Heart left ventricle (tissue), 16 donors: ENCODE measurements at places on chromosomes 3 and 15. TPM values are rescaled to one million over a fixed set of nuclear protein-coding genes. Genes with fewer than 3 reads are reported as not detected.

GRCh38 chr3:120049881-120050539, 44.2 kb downstream of the GSK3B start:
- no peak for DNase-seq

DNA sequence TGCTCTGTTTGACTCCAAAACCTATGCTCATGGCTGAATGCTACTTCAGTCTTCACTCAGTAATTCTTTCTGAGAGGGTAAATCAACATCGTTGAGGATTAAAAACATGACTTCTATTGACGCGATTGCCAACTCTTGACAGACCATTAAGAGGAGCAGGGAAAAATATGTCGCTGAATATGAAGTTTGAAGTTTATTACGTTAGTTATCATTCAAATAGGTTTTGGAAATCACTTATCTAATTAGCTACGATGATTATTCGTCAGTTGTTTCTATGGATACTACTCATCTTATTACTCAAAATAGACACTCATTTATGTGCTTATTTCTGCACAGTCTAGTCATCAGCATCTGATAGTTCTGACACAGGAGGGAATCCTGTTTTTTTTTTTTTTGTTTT, 279.2 kb upstream of the TBL1XR1 start:
- no peak for DNase-seq

Gene DMXL2
- 21.0 TPM for total RNA-seq

Gene SPESP1
- total RNA-seq = 11.0 TPM

DNA sequence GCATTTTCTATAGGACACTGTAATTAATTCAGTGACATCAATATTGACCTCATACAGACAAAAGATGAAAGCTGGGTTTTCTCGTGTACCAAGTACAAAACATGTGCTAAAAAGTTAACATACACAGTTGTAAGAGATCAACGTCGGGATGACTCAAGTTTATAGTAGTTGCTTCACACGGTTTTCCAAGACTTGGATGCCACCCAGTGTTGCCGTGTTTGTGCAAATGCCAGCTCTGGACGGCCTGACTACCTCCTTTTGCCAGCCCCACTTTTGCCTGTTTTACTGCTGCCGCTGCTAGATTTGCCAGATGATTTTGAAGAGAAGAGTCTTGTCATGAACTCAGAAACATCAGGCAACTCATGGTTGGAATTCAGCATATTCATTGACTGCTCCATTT, 17.6 kb downstream of the EMC7 start:
- DNase-seq = no peak

GRCh38 chr3:57151021-57151449, 14.1 kb downstream of the IL17RD start:
- no peak for DNase-seq

Gene TMF1
- total RNA-seq = 20.1 TPM

DNA sequence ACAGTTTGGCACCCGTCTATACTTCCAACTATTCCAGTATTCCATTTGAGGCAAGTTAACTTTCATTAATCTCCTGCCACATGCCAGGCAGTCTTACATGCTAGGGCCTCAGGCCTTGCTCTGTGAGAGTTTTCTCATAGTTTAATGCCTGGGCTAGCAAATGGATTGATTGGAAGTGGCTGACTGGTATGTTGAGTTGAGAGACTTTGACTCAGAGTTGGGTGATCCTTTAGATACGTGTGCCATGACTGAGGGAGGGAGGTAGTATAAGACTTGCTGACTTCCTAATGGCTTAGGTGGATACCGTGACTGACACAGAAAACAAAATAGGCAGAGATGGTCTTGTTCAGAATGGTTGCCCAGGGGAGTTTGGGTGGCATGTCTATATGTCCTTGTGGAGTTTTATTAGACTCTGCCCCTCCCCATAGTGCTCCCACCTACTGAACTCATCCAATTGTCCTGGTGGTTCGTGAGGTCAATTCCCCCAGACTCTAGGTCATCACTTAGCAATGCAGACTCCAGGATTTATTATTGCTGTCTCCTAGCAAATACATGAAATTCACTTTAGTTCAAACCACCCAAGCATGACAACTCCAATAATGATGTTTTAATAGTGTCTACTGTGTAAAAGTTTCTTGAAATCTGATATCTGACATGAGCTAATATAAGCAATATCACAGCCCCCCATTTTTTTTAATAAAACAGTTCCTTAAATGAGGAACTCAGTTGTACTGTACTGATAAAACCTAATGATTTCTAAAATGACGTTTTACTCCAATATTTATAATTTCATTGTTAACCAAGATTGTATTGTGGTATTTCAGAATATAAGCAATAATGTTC, 413.9 kb upstream of the MDFIC2 start:
- DNase-seq = no peak

Gene GABRB3
- 0.50 TPM for total RNA-seq

- no peak for DNase-seq
Measured at GRCh38 chr3:128071771-128072453, 19.7 kb downstream of the SEC61A1 start.

Gene THRB
- total RNA-seq = 28.5 TPM

DNA sequence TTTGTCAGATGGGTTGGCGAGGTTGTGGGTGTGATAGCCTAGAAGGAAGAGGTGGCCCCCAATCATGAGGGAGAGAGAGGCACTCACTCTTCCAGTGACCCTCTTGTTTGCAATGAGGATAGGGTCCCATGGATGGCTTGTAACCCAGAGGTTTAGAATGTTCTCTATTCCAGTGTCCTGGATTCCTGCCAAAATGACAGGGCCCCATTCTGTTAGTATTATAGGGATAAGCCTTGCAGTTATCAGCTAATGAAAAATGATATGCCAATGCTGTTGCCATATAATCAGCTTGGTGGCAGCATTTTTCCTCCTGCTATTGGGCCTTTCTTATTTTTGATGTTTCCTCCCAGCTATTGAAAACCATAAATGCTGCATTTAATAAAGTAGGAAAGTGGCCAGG, 23.3 kb upstream of the SENP7 start:
- no peak for DNase-seq

DNA sequence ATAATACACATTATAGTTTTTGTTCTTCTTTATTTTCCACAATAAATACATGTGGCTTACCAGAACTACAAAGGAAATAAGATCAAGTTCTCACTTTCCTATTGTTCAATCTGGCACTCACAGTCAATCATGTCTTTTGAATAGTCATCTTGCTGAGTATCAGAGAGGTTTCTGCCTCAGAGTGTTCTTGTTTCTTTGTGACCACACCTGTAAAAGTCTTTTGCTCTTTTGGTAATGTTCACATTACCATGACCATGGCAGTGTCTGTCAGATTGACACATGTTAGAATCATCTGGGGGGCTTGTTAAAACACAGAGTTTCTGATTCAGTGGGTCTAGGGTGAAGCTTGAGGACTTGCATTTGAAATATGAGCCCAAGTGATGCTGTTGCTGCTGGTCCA, 135.0 kb downstream of the SATB1 start:
- no peak for DNase-seq

Gene ARL8B
- total RNA-seq = 76.4 TPM

DNA sequence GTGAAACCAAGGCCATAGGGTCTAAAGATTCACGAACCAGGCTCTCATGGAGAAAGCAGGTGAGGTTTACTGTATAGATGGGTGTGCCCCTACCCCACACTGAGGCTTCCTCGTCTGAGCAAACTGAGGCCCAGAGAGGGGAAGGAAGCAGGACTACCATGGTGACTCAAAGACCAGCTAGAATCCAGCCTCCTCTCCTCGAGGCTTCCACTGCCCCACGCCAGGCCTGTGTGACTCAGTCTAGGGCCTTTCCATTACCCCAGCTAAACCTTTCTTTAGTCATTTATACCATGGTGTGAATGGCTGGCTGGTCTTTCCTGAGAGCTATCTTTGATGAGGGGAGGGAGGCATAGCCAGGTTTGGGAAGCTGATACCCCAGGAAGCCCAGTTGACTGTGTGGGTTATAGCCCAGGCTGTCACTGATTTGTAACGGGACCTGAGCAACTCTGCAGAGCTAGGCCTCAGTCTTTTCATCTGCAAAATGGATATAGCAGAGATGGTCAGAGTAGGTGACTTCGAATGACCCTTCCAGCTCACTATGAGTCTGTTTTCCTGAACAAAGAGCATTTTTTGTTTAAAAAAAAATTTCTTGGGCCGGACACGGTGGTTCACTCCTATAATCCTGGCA, 3.0 kb upstream of the RHO start:
- no peak for DNase-seq

GRCh38 chr15:56816781-56817180, 83.5 kb upstream of the ZNF280D start:
- DNase-seq = no peak
